ENCODE measurements at places on chromosomes 5 and 9.

DNA sequence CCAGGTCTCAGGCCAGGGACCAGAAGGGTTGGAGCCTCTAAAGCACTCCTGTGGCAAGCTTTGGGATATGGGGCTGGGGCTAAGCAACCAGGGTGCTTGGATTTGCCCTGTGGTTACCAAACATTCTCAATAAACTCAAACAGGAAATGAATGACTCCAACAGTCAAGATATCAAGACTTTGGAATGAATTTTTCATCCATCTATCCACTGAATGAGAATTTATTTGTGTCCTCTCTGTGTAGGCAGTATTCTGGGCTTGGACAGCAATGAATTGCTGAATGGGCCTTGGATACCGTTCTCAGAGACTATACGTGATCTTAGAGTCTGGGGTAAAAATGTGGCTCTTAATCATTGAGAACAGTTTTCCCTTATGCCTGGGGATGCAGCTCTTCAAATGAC lies 212.5 kb downstream of the DAB2IP start:
- DNase-seq = no peak

GRCh38 chr9:7358876-7359275 lies 440.7 kb downstream of the DMAC1 start:
- DNase-seq = no peak

DNA sequence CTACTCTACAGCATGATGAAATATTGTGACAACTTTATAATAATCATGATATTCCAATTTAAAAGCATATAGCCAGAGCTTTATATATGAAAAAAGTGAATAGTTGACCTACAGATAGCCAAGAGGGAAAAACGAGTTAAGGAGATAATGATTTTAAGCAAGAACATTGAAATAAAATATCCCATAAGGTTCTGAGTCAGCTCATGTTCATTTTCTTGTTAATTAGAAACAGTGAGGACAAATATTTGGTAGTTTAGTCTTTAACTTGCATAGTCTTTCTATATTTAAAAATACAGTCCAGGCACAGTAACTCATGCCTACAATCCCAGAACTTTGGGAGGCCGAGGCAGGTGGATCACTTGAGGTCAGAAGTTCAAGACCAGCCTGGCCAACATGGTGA lies 55.8 kb upstream of the CDH6 start:
- no peak for DNase-seq

DNA sequence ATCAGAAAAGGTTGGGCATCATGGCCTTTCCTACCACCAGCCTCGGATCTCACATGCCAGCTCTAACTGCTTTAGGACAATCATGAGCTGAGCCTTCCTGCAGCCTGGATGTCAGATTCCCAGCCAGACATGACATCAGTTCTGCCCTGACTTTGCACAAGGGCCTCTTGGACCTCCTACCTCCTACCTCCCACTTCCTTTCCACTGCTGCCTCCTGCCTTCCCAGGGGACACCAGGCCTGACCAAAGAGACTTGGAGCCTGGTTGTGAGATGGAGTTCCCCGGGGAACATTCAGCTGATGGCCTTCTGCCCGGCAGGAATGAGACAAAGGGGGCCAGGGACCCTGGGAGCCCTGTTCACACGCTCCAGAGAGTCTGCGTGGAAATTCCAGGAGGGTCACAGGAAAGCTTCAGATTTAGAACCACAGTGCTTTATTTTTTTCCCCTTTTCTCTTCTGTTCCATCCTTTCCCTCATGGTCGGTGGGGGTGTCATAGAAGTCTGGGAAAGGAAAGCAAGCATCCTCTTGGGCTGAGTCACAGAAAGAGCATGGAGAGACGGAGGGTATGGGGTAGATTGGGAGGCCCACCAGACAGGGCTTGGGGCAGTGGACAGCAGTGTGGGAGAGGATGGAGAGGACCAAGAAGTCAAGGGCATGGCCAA lies 35.4 kb upstream of the IL17B start:
- no peak for DNase-seq

DNA sequence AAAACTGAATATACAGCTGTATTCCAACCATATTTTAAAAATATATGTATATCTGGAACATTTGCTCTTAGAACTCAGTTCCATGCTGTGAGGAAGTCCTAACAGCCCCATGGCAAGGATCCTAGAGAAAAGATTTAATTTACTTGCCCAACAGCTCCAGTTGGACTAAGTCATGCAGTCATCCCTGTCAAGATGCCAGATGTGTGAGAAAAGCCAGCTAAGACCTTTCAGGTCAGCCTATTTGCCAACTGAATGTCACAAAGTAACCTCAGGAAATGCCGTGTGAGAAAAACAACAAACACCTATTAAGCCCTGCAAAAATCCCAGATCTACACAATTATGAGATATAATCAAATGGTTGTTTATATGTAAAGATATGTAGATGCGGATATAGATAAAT lies 416.3 kb downstream of the NR2F1-AS1 start:
- DNase-seq = peak; percentile 80

GRCh38 chr5:148807851-148808250 lies 18.6 kb upstream of the ADRB2 start:
- no peak for DNase-seq

GRCh38 chr9:70100362-70100761 lies 56.7 kb downstream of the MAMDC2 start:
- no peak for DNase-seq

- DNase-seq = no peak
These were observed 222.2 kb downstream of the AOPEP start for GRCh38 chr9:94948567-94949235.

DNA sequence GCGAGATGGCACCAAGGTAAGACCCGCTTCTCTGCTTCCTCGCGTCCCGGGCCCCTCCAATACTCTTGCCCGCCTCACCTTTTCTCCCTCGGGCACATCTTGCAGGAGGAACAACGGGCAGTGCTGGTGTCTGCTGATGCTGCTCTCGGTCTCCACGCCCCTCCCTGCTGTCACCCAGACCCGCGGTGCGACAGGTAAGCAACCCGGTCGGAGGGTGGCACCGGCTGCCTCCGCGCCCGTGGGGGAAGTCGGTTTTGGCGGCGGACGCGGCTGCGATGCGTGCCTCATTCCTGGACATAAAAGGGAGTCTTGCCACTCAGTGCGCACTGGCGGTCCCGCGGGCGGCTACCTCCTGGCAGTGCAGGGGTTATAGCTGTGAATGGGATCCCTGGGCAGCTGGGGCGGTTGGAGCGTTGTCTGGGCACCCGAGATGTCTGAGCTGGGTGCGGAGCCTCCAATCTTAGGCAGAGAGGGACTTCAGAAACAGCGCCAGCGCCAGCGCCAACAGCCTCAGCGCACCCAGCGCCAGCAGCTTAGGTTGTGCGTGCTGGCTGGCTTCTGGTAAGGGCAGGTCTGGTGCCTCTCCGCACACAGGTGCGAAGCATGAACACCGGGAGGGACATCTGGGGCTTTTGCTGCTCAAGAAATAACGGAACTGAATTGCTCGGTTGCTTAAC lies 488 bp downstream of the COL15A1 start:
- DNase-seq = no peak

DNA sequence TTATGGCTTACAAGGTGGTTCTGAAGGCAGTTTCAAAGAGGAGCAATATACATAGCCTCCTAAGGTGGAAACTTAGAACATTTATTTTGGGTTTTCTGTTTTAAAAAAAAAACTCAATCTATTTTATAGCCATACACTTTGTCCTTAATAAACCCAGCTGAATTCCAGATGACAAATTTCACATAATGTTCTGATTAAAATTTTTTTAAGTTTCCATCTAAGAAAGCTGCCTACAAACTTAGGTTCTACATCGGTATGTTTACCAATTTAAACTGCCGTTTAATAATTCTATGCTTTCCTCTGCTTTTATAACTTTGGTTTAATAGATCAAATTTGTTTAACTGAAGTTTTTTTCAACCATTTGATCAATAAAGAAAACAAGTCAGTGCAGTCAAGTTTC lies 12.5 kb downstream of the NR3C1 start:
- no peak for DNase-seq

- no peak for DNase-seq
These were observed 36.3 kb downstream of the ZNF474 start for GRCh38 chr5:122165559-122166078.

- no peak for DNase-seq
These were observed 13.6 kb upstream of the GPX3 start for GRCh38 chr5:151006704-151007334.

GRCh38 chr5:158373608-158374395 lies 514.9 kb upstream of the CLINT1 start:
- no peak for DNase-seq

DNA sequence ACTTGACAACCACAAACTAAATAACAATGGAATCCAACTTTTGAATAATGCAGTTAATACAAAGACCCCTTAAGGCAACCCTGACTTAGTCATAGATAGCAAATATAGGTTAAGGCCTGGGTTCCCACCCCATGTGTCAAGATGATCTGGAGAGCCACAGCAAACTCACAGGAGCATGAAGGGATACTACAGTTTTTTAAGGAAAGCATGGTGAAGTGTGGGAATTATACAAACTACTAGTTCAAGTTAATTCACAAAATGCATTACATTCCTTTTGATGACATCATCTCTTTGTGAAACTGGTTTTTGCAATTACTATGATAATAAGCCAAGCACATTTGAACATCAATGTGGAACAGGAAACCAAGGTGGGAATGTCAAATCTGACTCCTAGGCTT lies 50.6 kb downstream of the LHFPL2 start:
- DNase-seq = peak; percentile 74

- no peak for DNase-seq
These were observed 110.6 kb downstream of the ADAMTS2 start for GRCh38 chr5:179234563-179235135.

DNA sequence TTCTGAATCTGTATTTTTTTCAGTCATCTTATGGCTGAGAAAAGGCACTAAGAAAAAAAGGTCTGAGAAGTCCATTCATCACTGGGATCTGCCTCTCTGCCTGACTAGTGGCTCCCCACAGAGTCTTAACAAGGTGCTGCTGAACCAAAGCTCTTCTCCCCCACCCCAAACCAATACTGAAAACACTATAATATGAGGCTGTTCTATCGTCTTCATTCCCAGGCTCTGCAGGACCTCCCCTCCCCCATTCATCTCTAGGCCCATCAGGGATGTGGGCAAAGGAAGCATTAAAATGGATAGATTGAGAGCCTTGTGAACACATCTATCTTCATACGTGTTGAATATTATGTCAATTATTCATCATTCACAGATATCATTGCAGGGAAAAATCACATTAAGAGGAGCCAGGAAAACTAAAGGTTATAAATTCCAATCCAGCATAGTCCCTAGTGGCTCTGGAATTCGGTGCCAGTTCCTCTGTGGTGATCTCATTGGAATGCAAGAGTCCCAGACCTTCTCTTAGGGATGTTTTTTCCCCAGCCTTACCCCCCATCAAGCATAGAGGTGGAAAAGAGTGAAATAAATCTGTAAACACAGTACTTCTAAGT lies 44.3 kb upstream of the GPR151 start:
- no peak for DNase-seq

GRCh38 chr9:21696411-21696871 lies 106.0 kb upstream of the MTAP start:
- DNase-seq = no peak

DNA sequence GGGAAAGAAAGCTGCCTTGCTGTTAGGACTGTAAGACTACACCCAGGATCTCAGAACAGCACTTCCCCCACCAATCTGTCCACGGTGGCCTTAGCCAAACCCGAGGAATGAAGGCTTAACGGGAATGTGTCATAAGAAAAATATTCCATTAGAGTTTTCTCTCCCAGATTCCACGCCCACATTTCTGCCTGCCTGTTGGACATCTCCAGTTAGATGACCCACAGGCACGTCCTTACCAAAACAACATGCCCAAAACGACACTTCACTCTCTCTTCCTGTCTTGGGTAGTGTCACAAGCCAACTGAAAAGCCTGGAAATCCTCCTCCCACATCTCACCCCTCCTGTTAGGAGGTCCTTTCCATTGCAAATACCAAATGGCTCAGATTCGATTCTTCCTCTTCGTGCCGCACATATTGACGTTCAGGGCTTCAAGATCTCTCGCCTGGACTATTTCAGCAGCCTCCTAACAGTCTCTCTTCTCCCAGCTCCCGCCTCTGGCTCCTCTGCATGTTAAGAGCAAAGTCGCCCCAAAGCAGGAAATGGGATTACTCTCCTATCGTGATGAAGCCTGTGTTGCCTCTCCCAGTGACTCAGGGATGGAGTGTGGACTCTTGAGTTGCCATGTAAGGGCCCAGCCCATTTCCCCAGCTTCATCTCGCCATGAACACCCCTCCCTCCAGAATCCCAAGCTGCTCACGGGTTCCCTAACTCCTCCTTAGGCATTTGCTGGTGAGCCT lies 159.3 kb downstream of the NR3C1 start:
- DNase-seq = peak; percentile 60

- DNase-seq = no peak
These were observed 2204.9 kb upstream of the WWC1 start for GRCh38 chr5:166086568-166086967.

- DNase-seq = no peak
These were observed 1409.7 kb upstream of the CDH18 start for GRCh38 chr5:21397693-21398092.

GRCh38 chr9:109496841-109497225 lies 1.3 kb downstream of the PTPN3 start:
- no peak for DNase-seq

DNA sequence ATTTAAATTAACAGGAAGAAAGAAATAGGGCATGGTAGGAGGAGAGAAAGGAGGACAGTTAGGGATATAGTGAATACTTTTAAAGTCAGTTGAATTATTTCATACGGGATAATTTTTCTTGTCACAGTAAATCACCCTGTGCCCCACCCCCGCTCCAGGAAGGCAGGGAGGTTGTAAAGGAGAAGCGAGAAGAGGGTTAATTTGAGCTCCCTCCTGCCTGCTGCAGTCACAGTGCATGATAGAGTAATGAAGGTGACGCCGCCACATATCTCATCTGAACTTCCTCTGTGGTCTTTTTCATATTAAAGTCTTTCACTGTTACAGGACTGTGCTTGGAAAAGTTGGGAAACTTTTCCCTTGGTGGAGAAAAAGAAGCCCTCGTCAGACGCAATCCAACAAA lies 896 bp upstream of the PCSK5 start:
- no peak for DNase-seq

Data from endothelial cell of umbilical vein (primary cell).